Hypothalamus (tissue), 51 donors: ENCODE measurements at places on chromosomes 16 and 17.

GRCh38 chr17:39169518-39169917 lies 3.6 kb upstream of the ARL5C start:
- no peak for DNase-seq

- no peak for DNase-seq
Measured at GRCh38 chr17:58172369-58173071, 5.7 kb downstream of the OR4D2 start.

- DNase-seq: no peak
Measured at GRCh38 chr17:45976755-45977505, 22.1 kb upstream of the STH start.

GRCh38 chr17:59627770-59628171 lies 8.1 kb downstream of the CLTC start:
- no peak for DNase-seq

GRCh38 chr17:80859002-80859941 lies 132.4 kb upstream of the CHMP6 start:
- DNase-seq: peak; percentile 52

- DNase-seq: no peak
Measured at GRCh38 chr16:89169778-89170177, 1.8 kb upstream of the CDH15 start.

GRCh38 chr17:72967277-72967970 lies 125.1 kb downstream of the SLC39A11 start:
- DNase-seq: no peak

DNA sequence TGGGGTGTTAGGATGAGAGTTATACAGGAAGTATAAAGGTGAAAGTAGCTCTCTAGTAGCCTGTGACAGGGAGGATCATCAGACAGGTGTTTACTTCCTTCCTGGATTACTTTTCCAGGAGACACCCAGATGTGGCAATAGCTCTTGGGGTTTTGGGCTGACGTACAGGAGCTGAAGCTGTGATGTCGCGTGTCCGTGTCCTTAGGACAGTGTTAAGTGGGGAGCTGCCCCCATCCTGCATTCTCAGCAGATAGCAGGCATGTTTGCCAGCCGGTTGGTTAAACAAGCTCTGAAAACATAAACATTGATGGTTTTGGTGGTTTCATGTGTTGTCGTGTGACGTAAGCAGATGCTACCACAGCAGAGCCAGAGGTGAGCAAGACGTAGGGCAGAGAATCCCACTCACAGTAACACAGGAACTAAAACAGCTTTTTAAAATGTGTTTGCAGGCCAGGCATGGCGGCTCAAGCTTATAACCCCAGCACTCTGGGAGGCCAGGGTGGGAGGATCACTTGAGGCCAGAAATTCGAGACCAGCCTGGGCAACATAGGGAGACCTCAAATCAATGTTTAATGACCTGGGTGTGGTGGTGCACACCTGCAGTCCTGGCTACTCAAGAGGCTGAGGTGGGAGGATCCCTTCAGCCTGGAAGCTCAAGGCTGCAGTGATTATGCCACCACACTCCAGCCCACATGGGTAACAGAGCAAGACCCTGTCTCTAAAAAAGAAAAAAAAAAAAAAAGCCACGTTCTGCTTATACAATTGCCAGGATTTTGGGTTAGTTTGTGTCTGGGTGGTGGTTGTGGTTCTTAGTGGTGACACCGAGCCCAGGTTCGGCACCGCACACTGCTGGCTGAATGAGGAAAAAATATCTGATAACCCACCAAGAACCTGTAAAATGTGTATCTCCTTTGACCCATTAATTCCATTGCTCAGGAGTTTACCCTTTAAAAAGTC lies 18.2 kb upstream of the IL17C start:
- no peak for DNase-seq

- DNase-seq: peak; percentile 80
Measured at GRCh38 chr17:19306160-19307111, 56.1 kb downstream of the B9D1 start.

GRCh38 chr16:83776944-83777343 lies 30.8 kb upstream of the HSBP1 start:
- no peak for DNase-seq

- DNase-seq: no peak
Measured at GRCh38 chr17:82036634-82037091, 834 bp downstream of the DCXR start.

- peak; percentile 70 for DNase-seq
Measured at GRCh38 chr17:7014995-7015958, 2.9 kb downstream of the RNASEK start.

DNA sequence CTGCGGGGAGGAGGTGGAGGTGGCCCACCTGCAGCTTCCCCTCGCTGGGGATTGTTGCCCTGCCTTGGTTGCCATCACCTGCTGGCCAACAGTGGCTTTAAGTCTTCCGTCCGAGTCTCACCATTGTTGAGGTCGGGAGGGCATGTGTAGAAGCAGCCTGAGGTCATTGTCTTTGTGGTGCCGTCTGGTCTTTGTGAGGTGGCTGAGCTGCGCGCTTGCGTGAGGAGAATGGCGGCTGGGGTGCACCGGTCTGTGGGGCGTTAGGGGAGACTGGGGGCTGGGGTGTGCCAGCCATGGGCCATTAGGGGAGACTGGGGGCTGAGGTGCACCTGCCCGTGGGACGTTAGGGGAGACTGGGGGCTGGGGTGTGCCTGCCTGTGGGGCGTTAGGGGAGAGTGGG lies 36.2 kb downstream of the ZNF750 start:
- no peak for DNase-seq

DNA sequence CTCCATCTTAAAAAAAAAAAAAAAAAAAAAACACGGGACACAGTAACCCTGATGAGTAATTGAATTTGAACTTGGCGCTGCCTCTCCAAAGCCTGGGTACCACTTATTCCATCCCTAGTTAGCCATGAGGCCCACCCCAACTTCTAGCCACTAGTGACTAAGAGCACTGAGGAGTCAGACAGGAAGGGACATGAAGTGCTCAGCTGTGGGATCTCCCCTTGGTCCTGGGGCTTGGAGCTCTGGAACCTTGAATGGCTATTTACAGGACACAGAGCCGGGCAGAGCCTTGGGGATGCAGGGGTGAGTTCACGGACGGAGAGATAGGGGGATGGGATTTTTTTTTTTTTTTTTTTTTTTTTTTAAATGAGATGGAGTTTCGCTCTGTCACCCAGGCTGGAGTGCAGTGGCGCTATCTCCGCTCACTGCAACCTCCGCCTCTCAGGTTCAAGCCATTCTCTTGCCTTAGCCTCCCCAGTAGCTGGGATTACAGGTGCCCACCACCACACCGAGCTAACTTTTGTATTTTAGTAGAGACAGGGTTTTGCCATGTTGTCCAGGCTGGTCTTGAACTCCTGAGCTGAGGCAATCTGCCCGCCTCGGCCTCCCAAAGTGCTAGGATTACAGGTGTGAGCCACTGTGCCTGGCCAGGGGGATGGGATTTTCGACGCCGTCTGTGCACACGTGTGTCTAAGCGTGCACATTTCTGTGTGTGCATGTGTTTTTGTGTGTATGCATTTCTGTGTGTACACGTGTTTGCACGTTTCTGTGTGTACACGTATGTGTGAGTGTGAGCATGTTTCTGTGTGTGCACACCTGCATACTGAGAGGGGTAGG lies 20.4 kb upstream of the CIBAR2 start:
- DNase-seq: no peak

GRCh38 chr17:81291662-81292061 lies 3.4 kb downstream of the SLC38A10 start:
- peak; percentile 19 for DNase-seq

GRCh38 chr17:3643889-3644349 lies 7.4 kb downstream of the CTNS start:
- DNase-seq: no peak

GRCh38 chr16:57539072-57539796 lies 2.9 kb upstream of the CCDC102A start:
- DNase-seq: no peak

- DNase-seq: no peak
Measured at GRCh38 chr17:34816848-34817247, 144.4 kb downstream of the CCT6B start.

DNA sequence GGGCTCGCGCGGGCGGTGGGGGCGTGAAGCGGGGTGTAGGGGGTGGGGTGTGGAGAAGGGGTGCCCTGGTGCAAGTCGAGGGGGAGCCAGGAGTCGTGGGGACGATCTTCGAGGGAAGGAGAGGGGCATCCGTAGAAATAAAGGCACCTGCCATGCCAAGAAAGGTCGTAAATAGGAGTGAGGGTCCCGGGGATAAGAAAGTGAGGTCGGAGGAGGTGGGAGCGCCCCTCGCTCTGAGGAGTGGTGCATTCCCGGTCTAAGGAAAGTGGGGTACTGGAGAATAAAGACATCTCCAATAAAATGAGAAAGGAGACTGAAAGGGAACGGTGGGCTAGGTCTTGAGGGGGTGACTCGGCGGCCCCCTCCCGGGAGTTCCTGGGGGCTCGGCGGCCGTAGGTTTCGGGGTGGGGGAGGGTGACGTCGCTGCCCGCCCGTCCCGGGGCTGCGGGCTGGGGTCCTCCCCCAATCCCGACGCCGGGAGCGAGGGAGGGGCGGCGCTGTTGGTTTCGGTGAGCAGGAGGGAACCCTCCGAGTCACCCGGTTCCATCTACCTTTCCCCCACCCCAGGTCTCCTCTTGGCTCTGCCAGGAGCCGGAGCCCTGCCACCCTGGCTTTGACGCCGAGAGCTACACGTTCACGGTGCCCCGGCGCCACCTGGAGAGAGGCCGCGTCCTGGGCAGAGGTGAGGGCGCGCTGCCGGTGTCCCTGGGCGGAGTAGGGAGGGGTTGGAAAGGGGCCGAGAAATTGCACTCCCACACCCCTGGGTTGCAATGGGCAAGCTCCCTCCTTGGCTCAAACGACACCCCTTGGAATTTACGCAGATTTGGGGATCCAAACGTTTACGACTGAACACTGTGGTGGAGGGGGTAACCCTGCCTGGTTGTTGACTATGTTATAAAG lies 888 bp downstream of the CDH1 start:
- no peak for DNase-seq
